GOT3 (cell line): ENCODE measurements at places on chromosomes 7 and 10.

DNA sequence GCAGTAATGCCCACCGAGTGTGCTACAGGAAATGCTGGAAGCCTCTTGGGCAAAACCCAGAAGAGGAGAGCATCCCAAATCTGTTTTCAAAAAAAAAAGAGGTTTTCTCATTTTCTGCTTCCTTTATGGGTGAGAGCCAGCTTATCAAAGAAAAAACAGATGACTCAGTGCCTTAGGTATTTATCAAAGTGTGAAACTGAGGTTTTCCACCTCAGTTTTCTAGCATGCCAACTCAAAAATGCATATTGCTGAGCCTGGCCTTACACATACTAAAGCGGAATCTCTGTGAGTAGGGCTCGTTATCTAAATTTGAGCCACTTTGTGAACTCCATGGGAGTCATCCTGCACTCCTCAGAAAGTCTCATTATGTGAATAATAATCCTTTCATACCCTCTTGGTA lies 705.1 kb downstream of the SUGCT start:
- DNase-seq, result no peak

GRCh38 chr7:98137826-98138151 lies 31.1 kb downstream of the LMTK2 start:
- DNase-seq, result no peak

DNA sequence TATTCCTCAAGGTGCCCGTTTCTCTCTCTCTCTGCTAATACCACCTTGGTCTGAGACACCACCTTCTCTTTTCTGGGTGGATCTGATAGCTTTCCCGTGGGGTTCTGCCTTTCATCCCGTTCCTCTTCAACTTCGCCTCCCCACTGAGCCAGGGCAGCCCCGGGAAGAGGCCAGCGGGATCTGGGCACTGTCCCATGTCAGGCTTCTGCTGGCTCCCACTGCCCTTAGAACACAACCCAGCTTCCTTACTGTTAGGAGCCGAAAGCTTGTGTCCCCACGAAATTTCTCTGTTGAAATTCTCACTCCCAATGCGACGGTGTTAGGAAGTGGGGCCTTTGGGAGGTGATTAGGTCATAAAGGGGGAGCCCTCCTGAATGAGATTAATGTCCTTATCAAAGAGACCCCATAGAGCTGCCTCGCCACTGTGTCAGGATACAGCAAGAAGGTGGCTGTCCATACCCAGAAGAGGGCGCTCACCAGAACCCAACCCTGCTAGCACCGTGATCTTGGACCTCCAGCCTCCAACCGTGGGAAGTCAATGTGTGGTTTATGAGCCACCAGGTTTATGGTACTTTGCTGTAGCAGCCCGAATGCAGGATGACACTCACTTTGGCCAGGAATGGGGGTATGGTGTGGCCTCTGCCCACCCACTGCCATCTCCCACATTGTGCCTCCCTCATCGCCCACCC lies 79.2 kb downstream of the CAMK1D start:
- no peak for DNase-seq

DNA sequence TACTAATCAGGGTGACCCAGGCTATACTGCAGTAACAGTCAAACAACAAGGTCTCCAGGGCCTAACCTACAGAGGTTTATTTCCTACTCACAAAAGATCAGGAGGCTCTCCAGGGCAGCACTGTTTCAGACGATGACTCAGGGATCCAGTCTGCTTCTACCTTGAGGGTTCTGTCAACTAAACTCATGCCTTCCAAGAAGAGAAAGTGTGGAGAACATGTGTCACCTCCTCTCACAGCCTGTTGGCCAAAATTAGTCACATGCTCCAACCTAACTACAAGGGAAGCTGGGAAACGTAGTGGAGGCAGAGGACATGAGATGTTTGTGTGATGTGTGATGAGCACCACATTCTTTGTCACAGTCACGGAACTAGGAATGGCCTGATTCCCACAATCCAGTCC lies 14.7 kb upstream of the INA start:
- DNase-seq, result no peak

GRCh38 chr10:28089467-28089866 lies 90.6 kb upstream of the ODAD2 start:
- DNase-seq, result no peak

GRCh38 chr10:79431428-79431827 lies 14.0 kb downstream of the ZCCHC24 start:
- DNase-seq, result no peak

DNA sequence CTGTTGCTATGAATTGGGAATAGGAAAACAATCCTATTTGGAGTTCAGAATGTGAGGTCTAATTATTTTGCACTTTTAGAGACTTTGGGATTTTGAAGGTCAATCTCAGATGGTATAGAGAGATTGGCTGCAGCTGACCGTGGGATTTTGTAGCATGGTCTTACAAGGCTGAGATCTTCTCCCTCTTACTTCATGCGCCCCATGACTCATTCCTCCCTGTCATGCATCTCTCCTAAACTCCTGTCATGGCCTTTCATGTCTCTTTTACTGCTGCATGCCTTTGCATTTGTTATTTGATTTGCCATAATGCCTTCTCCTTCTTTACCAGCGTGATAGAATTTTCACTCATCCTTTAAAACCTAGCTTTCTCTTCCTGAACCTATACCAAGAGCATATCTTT lies 133.1 kb downstream of the BBS9 start:
- DNase-seq, result no peak
